ENCODE measurements at places on chromosomes 4 and X. TPM values are rescaled to one million over a fixed set of nuclear protein-coding genes. Genes with fewer than 3 reads are reported as not detected.

Gene UTP14A
- 12.0 TPM for polyA plus RNA-seq

Gene SPANXD
- not detected for polyA plus RNA-seq

Gene RAB40A
- 0.56 TPM for polyA plus RNA-seq

Gene CXorf65
- not detected for polyA plus RNA-seq

Gene RENBP
- polyA plus RNA-seq = 0.43 TPM

Gene PORCN
- 18.0 TPM for polyA plus RNA-seq

Gene HTR2C
- polyA plus RNA-seq = not detected

Gene MAP3K15
- 0.07 TPM for polyA plus RNA-seq

Gene MAMLD1
- polyA plus RNA-seq = 3.9 TPM

Gene REPS2
- polyA plus RNA-seq = 0.17 TPM

Gene CCDC120
- 0.49 TPM for polyA plus RNA-seq

Gene CRLF2
- not detected for polyA plus RNA-seq

Gene SPATA4
- 0.07 TPM for polyA plus RNA-seq

Gene ETDB
- not detected for polyA plus RNA-seq

Gene ADAM29
- polyA plus RNA-seq = not detected

Gene TIGD4
- polyA plus RNA-seq = not detected

Gene NOX1
- not detected for polyA plus RNA-seq

Gene DACH2
- not detected for polyA plus RNA-seq

Gene MAGEB16
- not detected for polyA plus RNA-seq

Gene CT45A2
- not detected for polyA plus RNA-seq

Gene FREM3
- not detected for polyA plus RNA-seq

Gene ADGRL3
- 0.01 TPM for polyA plus RNA-seq

Gene ALAS2
- polyA plus RNA-seq = not detected

Gene DGKK
- polyA plus RNA-seq = not detected

Gene GALNTL6
- polyA plus RNA-seq = 0.02 TPM

Gene HMX1
- polyA plus RNA-seq = not detected

Gene SYAP1
- 11.2 TPM for polyA plus RNA-seq

Gene GPRIN3
- polyA plus RNA-seq = 0.01 TPM
